BJ (cell line): ENCODE measurements at places on chromosomes 2 and 18. TPM values are rescaled to one million over a fixed set of nuclear protein-coding genes. Genes with fewer than 3 reads are reported as not detected.

Gene KCNJ3
- 3.2 and 5.4 TPM in 2 replicates for polyA plus RNA-seq

Gene RAB6D
- not detected in 2 replicates for polyA plus RNA-seq

Gene TAF1B
- 7.6 and 16.8 TPM in 2 replicates for polyA plus RNA-seq

Gene GALNT5
- polyA plus RNA-seq = 22.6 and 37.8 TPM in 2 replicates

Gene MLPH
- polyA plus RNA-seq = 16.1 and 18.5 TPM in 2 replicates

Gene RUFY4
- polyA plus RNA-seq = not detected in 2 replicates

Gene EVA1A
- polyA plus RNA-seq = 30.2 and 41.0 TPM in 2 replicates

Gene CTAGE1
- 0.06 TPM in 1 of 2 replicates, not detected in the other for polyA plus RNA-seq

Gene ELMOD3
- polyA plus RNA-seq = 22.4 and 26.3 TPM in 2 replicates

Gene COLEC11
- 0.07 and 0.15 TPM in 2 replicates for polyA plus RNA-seq
